ENCODE measurements at places on chromosomes 13 and 19.

- DNase-seq: peak; percentile 66
These were observed 270.6 kb downstream of the SLITRK6 start for GRCh38 chr13:85528491-85529217.

GRCh38 chr19:39995794-39996193, 1.1 kb upstream of the ZNF546 start:
- no peak for DNase-seq

GRCh38 chr19:19631346-19631745, 3.3 kb upstream of the LPAR2 start:
- no peak for DNase-seq

DNA sequence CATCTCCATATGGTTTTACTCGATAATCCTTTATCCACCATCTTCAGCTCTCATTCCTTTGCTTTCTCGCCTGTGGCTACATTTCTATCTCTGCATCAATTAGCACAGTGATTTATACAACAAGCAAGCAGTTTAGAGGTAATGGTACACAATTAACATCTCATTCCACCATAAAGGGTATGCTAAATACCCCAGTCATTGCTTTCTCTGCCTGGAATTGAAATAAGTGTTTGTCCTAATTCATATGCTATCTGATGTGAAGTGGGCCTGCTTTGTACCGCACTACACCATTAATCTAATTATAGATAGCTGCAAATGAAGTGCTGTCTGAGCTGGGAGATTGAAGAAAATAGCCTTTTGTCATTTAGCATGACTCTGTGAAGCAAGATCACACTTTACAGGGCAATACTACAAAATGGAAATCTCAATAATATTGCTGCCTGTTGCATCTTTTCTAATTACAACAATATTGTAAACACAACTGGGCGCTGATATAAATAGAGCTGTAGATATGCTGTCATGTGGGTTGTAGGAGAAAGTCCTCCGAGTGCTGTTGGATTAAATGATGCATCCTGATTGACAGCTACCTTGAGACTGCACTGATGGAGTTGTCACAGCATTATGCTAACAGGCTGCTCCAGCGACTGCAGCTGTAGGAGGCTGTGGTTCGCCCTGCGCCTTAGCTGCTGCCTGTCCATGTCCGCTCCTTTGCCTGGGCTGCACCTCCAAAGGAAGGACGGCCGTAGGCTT, 78.2 kb downstream of the GGACT start:
- no peak for DNase-seq

DNA sequence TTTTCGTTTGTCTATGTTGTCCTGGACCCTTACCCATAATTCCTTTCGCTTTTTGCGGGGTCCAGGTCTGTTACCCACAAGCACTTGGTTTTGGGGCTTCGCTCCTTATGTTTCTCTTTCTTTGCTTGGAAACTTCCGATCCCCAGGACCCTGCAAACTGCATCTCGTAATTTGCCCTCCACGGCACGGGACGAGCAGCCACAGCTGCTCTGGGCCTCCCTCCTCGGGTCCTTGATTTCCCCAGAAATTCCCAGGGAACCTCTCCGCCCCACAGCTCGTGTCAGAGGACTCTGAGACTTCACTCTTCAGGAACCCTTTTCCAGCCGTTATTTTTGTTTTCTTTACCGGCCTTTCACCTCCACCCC, 599 bp downstream of the SNRNP70 start:
- peak; percentile 25 for DNase-seq

DNA sequence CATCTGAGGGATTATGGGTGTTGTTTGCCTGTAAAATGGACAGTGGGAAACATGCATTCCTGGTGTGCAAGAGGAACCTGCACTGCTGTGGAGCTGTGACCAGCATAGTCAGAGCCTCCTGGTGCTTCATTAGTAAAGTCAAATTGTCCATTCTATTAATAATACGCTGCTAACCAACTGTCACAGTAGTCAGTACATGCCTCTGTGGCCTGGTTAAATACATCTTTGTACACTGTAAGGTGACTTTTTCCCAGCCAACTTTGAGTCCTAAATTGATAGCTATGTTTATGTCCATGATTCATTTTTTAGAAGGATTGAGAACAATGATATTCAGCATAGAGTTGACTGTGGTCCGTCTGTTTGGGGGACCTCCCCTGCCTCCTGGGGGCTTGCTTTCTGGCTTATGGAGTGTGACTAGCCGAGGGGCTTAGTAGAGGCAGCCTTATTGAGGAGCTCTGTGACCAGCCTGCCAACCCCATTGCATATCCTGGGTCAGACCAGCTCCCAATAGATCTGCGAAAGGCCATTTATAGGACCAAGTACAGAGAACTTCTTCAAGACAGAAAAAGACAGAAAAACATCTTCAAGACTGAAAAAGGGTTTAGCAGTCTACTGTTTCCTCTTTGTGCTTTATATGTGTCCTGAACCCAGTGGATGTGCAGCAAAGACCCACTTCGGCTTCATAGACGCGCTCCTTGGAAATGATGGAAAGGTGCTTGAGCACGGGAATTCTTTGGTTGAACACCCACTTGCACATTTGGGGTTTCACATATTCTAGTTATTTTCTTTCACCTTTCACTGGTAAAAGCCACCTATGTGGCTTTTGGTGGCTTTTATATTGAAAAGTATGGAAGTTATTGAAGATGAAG, 4.3 kb downstream of the GPR183 start:
- DNase-seq: no peak

GRCh38 chr13:38338089-38338488, 11.6 kb upstream of the UFM1 start:
- DNase-seq: no peak

DNA sequence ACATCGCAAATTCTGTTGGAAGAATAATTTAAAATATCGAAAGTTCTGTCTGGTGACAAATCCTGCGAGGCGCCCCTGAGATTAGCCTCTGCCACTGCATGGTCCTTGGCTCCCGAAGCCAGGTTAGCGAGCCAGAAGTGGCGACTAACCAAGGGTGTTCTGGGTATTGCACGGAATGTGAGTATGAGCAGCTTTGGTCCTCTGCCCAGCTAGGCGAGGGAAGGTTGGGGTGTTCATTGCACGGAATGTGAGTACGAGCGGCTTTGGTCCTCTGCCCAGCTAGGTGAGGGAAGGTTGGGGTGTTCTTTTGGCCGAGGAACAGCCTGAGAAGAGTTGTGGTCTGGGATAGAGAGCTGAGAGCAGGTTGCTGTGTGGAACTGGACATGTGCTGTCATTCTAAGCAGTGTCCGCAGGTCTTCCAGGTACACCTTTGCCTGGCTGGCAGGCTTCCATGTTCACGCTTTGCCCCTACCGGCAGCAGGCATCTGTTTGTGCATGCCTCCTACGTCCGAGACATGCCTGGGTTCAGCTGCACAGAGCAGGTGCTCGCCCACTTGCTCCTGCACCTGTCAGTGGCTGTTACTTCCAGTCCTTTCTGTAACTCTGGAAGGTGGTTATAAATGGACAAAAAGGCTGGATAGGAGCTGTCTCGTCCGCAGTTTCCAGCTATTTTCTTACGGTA, 18.3 kb upstream of the TEX29 start:
- no peak for DNase-seq

DNA sequence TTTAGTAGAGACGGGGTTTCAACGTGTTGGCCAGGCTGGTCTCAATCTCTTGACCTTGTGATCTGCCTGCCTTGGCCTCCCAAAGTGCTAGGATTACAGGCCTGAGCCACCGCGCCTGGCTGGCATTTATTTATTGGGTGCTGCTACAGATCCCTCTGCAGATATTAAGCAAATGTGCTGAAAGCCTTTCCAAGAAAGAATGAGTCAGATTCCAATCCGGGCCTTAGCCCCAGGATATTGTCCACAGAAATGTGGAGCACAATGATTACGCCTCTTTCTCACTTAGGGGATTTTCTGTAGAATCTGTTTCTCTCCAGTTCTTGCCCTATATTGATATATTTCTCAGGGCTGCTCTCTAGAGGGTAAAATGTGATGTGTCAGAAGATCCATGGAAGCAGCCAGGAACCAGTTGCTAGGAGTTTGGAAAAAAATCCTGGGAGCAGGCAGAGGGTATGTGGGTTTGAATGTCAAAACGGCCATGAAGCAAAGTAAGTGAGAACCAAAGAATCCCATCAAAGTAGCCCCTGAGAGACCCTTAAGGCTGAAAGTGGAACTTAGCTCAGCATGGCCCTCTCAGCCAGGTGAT, 24.8 kb upstream of the IGFL4 start:
- peak; percentile 21 for DNase-seq

- peak; percentile 62 for DNase-seq
These were observed at the start of gene DACH1 for GRCh38 chr13:71867131-71867814. DACH1 (minus strand) TSS chr13:71867204.

DNA sequence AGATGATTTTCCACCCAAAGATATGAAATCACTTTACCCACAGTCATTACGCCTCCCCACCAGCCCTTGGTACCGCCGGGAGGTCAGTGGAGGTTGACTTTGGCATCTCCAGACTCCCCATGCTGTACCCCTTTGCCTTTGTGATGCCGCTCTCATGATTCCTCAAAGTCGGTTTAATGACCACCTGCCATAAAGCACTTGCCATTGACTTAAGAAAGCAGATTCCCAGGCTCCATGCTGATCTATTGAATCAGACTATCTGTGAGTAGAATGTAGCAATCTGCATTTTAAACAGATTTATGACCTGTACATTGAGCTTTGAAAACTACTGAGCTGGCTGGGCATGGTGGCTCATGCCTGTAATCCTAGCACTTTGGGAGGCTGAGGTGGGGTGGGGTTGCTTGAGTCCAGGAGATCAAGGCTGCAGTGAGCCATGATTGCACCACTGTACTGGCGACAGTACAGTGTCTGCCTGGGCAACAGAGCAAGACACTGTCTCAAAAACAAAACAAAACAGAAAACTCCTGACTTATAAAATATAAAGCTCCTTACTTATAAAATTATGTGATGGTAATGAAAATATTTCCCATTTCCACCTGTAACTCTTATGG, 235.2 kb downstream of the KLF5 start:
- DNase-seq: no peak

DNA sequence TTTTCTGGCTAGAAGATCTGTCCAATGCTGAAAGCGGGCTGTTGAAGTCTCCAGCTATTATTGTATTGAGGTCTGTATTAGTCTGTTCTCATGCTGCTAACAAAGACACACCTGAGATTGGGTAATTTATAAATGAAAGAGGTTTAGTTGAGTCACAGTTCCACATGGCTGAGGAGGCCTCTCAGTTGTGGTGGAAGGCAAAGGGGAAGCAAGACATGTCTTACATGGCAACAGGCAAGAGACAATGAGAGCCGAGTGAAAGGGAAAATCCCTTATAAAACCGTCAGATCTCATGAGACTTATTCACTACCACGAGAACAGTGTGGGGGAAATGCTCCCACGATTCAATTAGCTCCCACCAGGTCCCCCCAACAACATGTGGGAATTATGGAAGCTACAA, 980.4 kb downstream of the SLITRK5 start:
- DNase-seq: no peak

DNA sequence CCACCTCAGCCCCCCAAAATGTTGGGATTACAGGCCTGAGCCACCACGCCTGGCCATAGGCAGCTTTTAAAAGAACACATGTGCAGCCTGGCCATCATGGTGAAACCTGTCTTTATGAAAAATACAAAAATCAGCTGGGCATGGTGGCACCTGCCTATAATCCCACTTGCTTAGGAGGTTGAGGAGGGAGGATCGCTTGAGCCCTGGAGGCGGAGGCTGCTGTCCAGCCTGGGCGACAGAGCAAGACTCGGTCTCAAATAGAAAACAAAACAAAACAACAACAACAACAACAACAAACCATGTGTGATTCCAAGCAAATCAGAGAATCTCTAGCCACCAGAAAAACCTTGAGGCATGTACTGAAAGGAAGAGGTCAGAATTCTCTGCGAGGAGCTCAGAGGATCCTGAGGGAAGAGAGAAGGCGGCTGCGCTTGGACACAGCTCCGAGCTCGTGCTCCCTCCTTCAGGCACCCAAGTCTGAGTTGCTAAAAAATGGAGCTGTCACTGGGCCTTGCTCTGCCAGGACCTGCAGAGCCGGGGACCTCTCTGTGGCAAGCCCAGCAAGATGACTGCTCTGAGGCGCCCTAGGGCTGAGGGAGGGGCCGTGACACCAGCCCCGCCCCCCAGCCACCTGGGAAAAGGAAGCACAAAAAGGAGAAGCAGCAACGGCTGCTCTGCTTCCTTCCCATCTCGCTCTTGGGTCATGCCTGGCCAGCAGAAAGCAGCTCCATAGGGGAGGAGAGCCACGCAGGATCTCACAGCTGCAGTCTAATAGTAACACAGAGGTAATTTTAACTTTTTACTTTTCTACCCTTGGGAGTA, at the start of gene ARL11:
Gene ARL11 (plus strand): TSS at position 677 of the 822 bp plus-strand sequence. CDS start 1,941 bp downstream, outside the sequence.
- DNase-seq: no peak

DNA sequence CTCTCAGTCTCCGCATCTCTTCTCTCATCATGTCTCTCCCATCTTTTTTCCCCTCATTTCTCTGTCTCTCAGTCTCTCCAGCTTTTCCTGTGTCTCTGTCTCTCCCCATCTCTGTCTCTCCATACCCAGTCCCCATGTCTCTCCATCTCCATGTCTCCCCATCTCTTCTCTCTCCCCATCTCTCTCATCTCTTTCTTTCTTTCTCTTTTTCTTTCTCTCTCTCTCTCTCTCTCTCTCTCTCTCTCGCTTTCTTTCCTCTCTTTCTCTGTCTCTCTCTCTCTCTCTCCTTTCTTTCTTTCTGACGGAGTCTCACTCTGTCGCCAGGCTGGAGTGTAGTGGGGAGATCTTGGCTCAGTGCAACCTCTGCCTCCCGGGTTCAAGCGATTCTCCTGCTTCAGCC, 12.6 kb upstream of the NFIX start:
- DNase-seq: no peak

DNA sequence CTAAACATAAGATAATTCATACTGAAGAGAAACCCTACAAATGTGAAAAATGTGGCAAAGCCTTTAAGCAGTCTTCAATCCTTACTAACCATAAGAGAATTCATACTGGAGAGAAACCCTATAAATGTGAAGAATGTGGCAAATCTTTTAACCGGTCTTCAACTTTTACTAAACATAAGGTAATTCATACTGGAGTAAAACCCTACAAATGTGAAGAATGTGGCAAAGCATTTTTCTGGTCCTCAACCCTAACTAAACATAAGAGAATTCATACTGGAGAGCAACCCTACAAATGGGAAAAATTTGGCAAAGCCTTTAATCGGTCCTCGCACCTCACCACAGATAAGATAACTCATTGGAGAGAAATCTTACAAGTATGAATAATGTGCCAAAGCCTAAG, 40.6 kb downstream of the ZNF254 start:
- DNase-seq: no peak

GRCh38 chr19:7856679-7857663, 17.2 kb downstream of the PRR36 start:
- no peak for DNase-seq

DNA sequence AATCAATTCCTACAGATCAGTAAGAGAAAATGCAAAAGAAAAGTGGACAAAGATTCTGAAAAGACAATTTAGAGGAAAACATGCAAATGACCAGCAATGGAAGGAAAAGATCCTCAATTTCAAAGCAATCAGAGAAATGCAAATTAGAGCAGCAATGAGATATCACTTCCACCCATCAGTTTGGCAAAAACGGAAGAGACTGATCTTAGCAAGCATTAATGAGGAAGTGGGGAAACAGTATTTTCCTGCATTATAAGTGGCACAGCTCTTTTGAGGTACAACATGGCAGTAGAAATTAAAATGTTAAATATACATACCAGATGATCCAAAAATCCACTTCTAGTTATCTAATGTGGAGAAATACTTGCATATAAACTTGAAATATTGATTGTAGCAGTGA, 69.1 kb upstream of the SLC7A1 start:
- DNase-seq: no peak

- DNase-seq: no peak
These were observed 24.8 kb upstream of the ZNF254 start for GRCh38 chr19:24062190-24062589.
